ENCODE measurements at places on chromosomes 12 and 14. TPM values are rescaled to one million over a fixed set of nuclear protein-coding genes. Genes with fewer than 3 reads are reported as not detected.

TAS2R46 gene
- total RNA-seq = 0.83 TPM

PTPN6 gene
- 673 TPM for total RNA-seq

GRCh38 chr14:101480747-101481530 is 80.4 kb upstream of the DIO3 start:
- peaks cover 4% of the 10 kb centered on the region for H3K27me3 ChIP-seq
- H3K4me3 ChIP-seq = no peak overlapping the region
- H3K27ac ChIP-seq = no peak overlapping the region
- DNase-seq = no peak
- no peaks in the 10 kb centered on the region for H3K36me3 ChIP-seq

ANO4 gene
- not detected for total RNA-seq

GRCh38 chr12:55188974-55189556 is 31.8 kb upstream of the OR10A7 start:
- H3K4me3 ChIP-seq = no peak overlapping the region
- no peak overlapping the region for H3K27ac ChIP-seq
- H3K27me3 ChIP-seq = no peaks in the 10 kb centered on the region
- H3K4me1 ChIP-seq = no peaks in the 10 kb centered on the region

GRCh38 chr12:65296508-65297265 is 18.2 kb downstream of the MSRB3 start:
- no peaks in the 10 kb centered on the region for H3K27me3 ChIP-seq
- no peak overlapping the region for H3K27ac ChIP-seq
- DNase-seq = no peak

FAM181A gene
- total RNA-seq = not detected

DNA sequence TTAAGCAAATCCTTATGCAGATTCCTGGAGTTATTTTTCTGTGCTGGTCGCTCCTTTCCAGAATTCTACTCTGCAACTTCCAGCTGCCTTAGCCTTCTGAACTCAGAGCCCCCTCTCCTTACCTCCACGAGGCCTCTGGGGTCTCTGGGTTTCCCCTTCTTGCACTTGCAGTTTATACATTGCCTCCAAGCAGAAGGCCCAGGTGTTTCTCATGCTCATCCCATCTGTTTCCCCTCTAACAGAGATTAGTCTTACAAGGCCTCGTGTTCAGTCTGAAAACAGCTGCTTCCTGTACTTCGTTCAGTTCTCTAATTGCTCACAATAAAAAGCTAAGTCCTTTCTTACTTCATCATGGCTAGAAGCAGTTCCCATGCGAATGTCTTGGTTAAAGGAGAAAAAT is 134.4 kb upstream of the FGD4 start:
- H3K27ac ChIP-seq = peak overlapping the region; percentile 100
- H3K4me3 ChIP-seq = peak overlapping the region; percentile 44
- H3K36me3 ChIP-seq = no peaks in the 10 kb centered on the region
- no peaks in the 10 kb centered on the region for H3K27me3 ChIP-seq

- no peak overlapping the region for H3K4me3 ChIP-seq
- H3K27ac ChIP-seq = no peak overlapping the region
- no peaks in the 10 kb centered on the region for H3K27me3 ChIP-seq
- DNase-seq = no peak
- no peaks in the 10 kb centered on the region for H3K36me3 ChIP-seq
- no peaks in the 10 kb centered on the region for H3K4me1 ChIP-seq
Observed at GRCh38 chr14:86414146-86414545, 884.2 kb downstream of the FLRT2 start.

KLRB1 gene
- not detected for total RNA-seq

DNA sequence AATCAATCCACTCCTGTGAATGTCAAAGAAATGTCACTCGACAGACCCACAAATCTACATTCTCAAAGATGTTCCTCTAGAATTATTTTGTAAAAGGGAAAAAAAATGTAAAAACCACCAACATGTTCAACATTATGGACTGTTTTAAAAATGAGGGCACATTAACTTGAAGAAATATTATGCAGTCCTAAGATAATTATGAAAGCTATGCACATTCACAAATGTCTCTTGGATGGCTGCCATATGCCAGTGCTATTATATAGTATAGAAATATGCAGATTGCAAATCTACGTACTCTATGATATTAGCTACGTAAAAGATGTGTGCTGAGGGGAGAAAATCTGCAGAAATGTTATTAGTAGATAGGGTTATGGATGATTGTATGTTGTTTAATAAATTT is 334.2 kb downstream of the BMP4 start:
- DNase-seq = no peak
- no peaks in the 10 kb centered on the region for H3K36me3 ChIP-seq
- no peak overlapping the region for H3K4me3 ChIP-seq
- H3K27ac ChIP-seq = no peak overlapping the region
- no peaks in the 10 kb centered on the region for H3K27me3 ChIP-seq

KRT6A gene
- total RNA-seq = not detected

DNA sequence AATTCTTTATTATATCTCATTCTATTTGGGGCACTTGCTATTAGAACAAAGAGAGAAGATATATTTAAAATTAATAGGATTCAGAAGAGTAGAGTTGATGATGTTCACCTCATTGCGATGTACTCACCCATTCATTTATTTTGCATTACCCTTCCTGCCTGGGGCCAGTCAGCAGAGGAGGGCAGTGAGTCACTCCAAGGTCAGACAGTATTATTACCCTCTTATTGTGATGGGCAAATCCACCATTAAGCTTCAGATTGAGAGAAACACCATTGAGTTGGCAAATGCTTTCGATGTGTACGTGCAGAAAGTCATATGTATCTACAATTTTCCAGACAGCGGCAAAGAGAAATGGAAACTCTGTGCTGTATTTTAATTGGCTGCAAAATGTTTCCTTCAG is 134.2 kb downstream of the BICD1 start:
- no peaks in the 10 kb centered on the region for H3K27me3 ChIP-seq
- no peak for DNase-seq
- H3K4me1 ChIP-seq = peaks cover 8% of the 10 kb centered on the region
- H3K36me3 ChIP-seq = 0 out of 2 replicates have a peak, but pooled peaks cover 3% of the 10 kb centered on the region
- no peak overlapping the region for H3K27ac ChIP-seq

TRPV4 gene
- not detected for total RNA-seq

DNA sequence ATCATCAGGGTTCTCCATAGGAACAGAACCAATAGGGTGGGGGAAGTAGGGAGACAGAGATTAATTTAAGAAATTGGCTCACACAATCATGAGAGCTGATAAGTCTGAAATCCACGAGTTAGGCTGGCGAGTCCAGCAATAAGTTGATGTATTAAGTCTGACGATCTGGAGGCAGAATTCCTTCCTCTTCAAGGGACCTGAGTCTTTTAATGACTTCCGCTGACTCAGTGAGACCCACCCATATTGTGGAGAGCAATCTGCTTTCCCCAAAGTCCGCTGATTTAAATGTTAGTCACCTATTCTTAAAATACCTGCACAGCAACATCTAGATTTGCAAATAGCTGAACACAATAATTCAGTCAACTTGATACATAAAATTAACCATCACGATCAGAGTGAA is 97.8 kb downstream of the SPTSSA start:
- H3K4me3 ChIP-seq = no peak overlapping the region
- no peak for DNase-seq
- H3K36me3 ChIP-seq = no peaks in the 10 kb centered on the region
- H3K4me1 ChIP-seq = no peaks in the 10 kb centered on the region
- H3K27ac ChIP-seq = no peak overlapping the region

AQP5 gene
- 4.5 TPM for total RNA-seq

DNA sequence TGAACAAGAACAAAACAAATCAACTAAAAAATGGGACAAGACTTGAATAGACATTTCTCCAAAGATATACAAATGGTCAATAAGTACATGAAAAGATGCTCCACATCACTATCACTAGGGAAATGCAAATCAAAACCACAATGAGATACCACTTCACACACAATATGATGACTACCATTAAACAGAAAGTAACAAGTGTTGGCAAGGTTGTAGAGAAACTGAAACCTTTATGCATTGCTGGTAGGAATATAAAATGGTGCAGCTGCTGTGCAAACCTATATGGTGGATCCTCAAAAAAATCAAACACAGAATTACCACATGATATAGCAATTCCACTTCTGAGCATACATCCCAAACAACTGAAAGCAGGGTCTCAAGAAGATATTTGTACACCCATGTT is 5.2 kb downstream of the SMAGP start:
- DNase-seq = no peak
- no peaks in the 10 kb centered on the region for H3K27me3 ChIP-seq
- H3K36me3 ChIP-seq = no peaks in the 10 kb centered on the region
- H3K4me1 ChIP-seq = peaks cover 7% of the 10 kb centered on the region
- no peak overlapping the region for H3K4me3 ChIP-seq
- no peak overlapping the region for H3K27ac ChIP-seq

GRCh38 chr12:27344760-27345159 is 12.1 kb downstream of the BMAL2 start:
- no peak overlapping the region for H3K4me3 ChIP-seq
- H3K27me3 ChIP-seq = no peaks in the 10 kb centered on the region
- H3K27ac ChIP-seq = no peak overlapping the region
- H3K4me1 ChIP-seq = no peaks in the 10 kb centered on the region
- no peak for DNase-seq

DNA sequence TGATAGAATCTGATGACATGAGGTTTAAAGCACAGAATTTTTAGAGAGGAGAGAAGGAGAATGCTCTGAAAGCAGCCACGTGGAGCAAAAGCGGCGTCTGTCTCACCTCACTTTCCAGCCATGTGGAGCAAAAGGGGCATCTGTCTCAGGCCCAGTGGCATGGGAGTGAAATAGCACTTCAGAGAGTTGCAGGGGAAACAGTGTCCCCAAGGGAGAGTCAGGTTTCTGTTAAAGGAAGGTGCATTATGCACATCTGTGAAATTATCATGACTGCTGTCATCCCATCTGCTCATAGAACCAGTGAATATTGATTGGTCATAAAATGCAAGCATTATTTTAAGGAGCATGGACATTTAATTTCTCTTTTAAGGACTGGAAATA is 124.0 kb downstream of the BICD1 start:
- peak overlapping the region; percentile 92 for H3K27ac ChIP-seq
- peaks cover 33% of the 10 kb centered on the region for H3K4me1 ChIP-seq
- no peaks in the 10 kb centered on the region for H3K27me3 ChIP-seq
- H3K4me3 ChIP-seq = peak overlapping the region; percentile 38

DNA sequence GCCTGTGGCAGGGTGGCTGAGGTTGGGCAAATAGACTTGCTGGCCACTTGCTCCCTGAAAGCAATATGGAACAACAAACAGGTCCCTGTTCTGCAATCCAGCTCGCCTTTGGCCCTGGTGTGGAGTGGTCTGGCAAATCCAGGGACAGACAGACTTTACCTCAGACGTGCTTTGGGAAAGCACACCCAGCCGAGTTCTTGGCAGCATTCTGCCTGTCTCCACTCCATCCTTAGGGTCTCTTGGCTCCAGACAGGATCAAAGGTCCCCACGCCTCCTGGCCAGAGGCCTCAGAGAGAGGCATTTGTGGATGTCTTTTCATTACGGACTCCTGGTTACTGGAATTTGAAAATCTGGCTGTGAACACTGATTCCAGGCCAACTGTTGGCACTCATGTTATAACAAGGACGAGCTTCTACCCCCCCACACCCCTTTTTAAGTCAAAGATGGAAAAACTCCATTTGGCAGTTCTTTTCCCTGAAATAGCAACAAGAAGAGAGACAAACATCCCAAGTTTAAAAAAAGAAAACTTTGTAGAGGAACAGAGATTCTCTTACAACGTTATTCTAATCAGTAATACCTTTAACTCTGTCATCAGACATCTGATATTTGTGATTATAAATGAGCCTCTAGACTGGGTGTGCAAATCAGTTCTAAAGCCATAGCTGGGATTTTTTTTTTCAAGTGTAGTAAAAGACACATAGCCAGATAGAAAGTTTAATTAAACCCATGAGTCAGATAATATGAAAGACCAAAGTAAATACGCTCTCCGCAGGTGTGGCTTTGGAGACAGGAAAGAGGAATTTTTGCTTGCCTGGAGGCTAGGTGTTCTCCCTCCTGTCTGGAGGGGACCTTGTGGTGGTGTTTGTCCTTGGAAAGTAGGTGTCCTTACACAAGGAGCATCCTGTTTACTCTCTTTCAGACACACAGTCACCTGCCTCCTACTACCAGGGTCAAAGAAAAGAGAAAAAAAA is 60.7 kb downstream of the GALNT8 start:
- H3K27ac ChIP-seq = no peak overlapping the region
- no peak for DNase-seq
- no peaks in the 10 kb centered on the region for H3K4me1 ChIP-seq
- no peaks in the 10 kb centered on the region for H3K36me3 ChIP-seq

- H3K36me3 ChIP-seq = no peaks in the 10 kb centered on the region
- H3K4me1 ChIP-seq = no peaks in the 10 kb centered on the region
- H3K4me3 ChIP-seq = no peak overlapping the region
- no peaks in the 10 kb centered on the region for H3K27me3 ChIP-seq
- no peak overlapping the region for H3K27ac ChIP-seq
- DNase-seq = peak; percentile 85
Observed at GRCh38 chr12:94603434-94604365, 46.7 kb downstream of the TMCC3 start.

RNASE2 gene
- total RNA-seq = not detected

PLA2G1B gene
- not detected for total RNA-seq

TEAD4 gene
- not detected for total RNA-seq

KRT6C gene
- not detected for total RNA-seq

CMA1 gene
- total RNA-seq = not detected

MORN3 gene
- 1.6 TPM for total RNA-seq

DNA sequence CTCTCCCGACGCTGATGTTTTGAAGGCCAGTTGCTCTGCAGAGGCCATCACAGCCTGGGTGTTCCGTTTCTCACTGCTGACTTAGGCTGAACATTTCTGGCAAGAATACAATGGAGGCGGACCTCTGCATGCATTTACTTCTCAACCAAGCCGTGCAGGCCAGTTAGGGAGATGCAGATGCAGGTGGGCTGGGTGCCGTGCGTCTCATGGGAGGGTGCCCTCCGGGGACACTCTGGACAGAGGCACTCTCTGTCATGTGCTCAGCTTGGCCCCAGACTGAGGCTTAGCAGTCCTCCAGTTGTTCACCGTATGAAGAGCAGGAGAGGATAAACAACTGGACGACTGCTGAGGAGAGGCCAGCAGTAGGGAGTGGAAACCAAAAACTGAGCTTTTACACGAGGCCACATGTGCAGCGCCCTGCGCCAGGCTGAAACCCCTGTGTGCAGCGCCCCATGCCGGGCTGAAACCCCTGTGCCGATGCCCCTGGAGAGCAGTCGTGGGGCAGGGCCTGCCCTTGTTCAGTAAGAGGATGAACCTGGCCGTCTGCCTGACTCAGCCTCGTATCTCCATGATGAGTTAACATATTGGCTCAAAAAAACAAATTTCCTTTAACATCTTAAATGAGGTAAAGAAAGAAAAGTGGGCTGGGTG is 32.3 kb downstream of the DDX51 start:
- no peak overlapping the region for H3K4me3 ChIP-seq
- H3K4me1 ChIP-seq = no peaks in the 10 kb centered on the region
- no peaks in the 10 kb centered on the region for H3K27me3 ChIP-seq

GRCh38 chr14:51504669-51505068 is 147.0 kb upstream of the FRMD6 start:
- H3K36me3 ChIP-seq = no peaks in the 10 kb centered on the region
- no peaks in the 10 kb centered on the region for H3K27me3 ChIP-seq
- DNase-seq = no peak
- H3K4me3 ChIP-seq = no peak overlapping the region

PRB2 gene
- total RNA-seq = not detected
